ENCODE measurements at places on chromosomes 1 and 21. TPM values are rescaled to one million over a fixed set of nuclear protein-coding genes. Genes with fewer than 3 reads are reported as not detected.

The C8A gene
- under 0.01 TPM for total RNA-seq

The AADACL4 gene
- not detected for total RNA-seq

The TDRD5 gene
- total RNA-seq, result not detected

The ERRFI1 gene
- total RNA-seq, result 11.9 TPM

The IKBKE gene
- total RNA-seq, result 30.7 TPM

The FCMR gene
- total RNA-seq, result not detected

The DNASE2B gene
- not detected for total RNA-seq

The CLEC20A gene
- total RNA-seq, result not detected

The KCNH1 gene
- total RNA-seq, result 0.14 TPM

The CASZ1 gene
- total RNA-seq, result under 0.01 TPM

The F13B gene
- not detected for total RNA-seq

The EVA1C gene
- 5.8 TPM for total RNA-seq

The OR2T12 gene
- not detected for total RNA-seq

The MPL gene
- not detected for total RNA-seq

The BEND5 gene
- total RNA-seq, result 0.60 TPM

The TAS1R1 gene
- not detected for total RNA-seq

The RGS13 gene
- not detected for total RNA-seq

The NT5C1A gene
- total RNA-seq, result not detected

The SIPA1L2 gene
- total RNA-seq, result 0.97 TPM

The ORC1 gene
- total RNA-seq, result 3.2 TPM

The ERICH3 gene
- 0.05 TPM for total RNA-seq

The GFI1 gene
- under 0.01 TPM for total RNA-seq

The LY9 gene
- total RNA-seq, result not detected

The STUM gene
- total RNA-seq, result not detected

The KRTAP20-2 gene
- total RNA-seq, result not detected

The MINDY1 gene
- total RNA-seq, result 8.2 TPM

The FBLIM1 gene
- total RNA-seq, result 141 TPM

The OPRD1 gene
- not detected for total RNA-seq

The NTRK1 gene
- not detected for total RNA-seq

The PGLYRP4 gene
- not detected for total RNA-seq

The ROR1 gene
- 9.1 TPM for total RNA-seq

The PDZK1IP1 gene
- not detected for total RNA-seq

The TMEM82 gene
- total RNA-seq, result not detected

The FCRL2 gene
- total RNA-seq, result not detected
